ENCODE measurements at places on chromosomes 11 and 22.

- DNase-seq = peak; percentile 62
Observed at GRCh38 chr11:84800755-84801346, 826.3 kb downstream of the DLG2 start.

- no peak for DNase-seq
Observed at GRCh38 chr22:20761536-20761935, 12.4 kb upstream of the SERPIND1 start.

- DNase-seq = no peak
Observed at GRCh38 chr11:63375434-63375833, 5.8 kb downstream of the SLC22A9 start.

- no peak for DNase-seq
Observed at GRCh38 chr11:36398231-36398953, 102.3 kb downstream of the PRR5L start.

GRCh38 chr11:107276077-107276476 is 181.5 kb downstream of the CWF19L2 start:
- DNase-seq = peak; percentile 6

- DNase-seq = no peak
Observed at GRCh38 chr22:49955581-49956417, 4.8 kb upstream of the PIM3 start.

- no peak for DNase-seq
Observed at GRCh38 chr11:69316956-69317355, 23.0 kb downstream of the MYEOV start.

GRCh38 chr22:28728621-28729313 is 12.9 kb downstream of the CHEK2 start:
- DNase-seq = no peak

DNA sequence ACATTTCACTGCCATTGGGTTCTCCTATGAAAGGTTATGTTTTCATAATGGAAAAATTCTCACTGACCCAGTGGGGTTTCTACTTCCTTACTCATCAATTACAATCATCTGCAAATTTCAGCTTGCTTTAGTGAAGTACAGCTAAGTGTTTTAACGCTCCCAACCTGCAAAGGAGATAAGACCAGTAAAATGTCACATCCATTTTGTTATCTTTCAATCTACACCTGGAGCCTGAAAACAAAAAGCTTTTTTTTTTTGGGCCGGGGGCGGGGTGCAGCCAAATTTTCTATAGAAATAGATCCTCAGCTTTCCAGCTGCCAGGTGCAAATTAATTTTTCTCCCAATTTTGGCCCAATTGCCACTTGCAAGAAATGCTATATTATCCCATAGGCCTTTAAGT is 40.6 kb downstream of the CADM1 start:
- no peak for DNase-seq

GRCh38 chr11:986952-987305 is 49.6 kb downstream of the MUC6 start:
- no peak for DNase-seq

DNA sequence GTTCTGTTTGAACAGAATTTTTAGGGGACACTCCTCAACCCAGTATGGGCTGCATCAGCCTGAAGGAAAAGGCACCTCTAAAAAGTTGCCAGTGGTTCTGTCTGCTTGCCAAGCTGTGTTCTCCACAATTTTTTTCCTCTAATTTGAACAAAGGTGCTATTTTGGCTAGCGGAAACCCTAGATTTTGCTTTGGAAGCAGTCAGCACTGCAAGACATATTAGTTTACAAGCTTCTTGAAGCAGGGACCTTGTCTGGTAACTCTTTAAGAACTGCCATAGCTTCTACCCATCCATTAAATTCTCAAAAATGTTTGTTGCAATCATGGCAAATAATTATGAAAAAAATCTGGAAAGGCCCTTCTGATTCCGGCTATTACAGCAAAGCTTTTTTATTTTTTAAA is 75.6 kb upstream of the HEPHL1 start:
- no peak for DNase-seq

DNA sequence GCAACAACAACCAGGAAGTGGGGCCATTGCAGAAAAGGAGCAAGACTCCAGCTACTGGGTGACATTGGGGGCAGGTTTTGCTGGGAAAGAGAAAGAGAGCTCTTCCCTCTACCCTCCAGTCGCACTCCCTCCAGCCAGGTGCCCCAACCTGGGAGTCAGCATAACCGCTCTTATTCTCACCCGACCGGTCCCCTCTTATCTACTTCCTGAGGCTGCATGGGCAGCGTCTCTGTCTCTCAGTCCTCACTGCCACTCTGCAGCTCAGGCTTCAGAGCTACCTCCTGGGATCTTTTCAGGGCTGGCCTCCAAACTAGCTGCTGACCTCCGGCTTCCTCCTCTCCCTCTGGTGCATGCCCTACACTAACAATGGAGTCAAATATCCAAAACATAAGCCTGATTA is 5.1 kb downstream of the ZNF70 start:
- DNase-seq = no peak

GRCh38 chr22:37768273-37768672 is 39.5 kb upstream of the GCAT start:
- DNase-seq = no peak
